ENCODE measurements at places on chromosomes 2 and 18.

DNA sequence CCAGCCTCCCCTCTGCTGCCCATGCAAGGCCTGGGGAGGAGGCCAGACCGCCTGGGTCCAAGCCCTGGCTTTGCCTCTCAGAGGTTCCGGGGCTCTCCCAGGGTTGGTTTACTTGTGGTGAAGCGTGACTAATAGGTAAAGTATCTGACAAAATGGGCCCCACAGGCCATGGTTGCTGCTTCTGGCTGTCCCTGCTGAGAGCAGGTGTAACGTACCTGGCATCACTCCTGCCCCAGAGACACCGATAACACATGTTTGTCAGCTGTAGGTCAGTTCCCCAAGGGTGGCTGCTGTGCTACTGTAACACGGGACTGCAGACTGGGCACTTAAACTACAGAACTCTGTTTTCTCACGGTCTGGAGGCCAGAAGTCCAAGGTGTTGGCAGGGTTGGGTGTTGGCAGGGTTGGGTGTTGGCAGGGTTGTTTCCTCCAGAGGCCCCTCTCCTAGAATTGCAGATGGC lies 34.1 kb downstream of the ODC1 start:
- H3K4me1 ChIP-seq, result peaks cover 27% of the 10 kb centered on the region
- H3K27me3 ChIP-seq, result no peaks in the 10 kb centered on the region
- H3K36me3 ChIP-seq, result no peaks in the 10 kb centered on the region
- H3K4me3 ChIP-seq, result no peak overlapping the region
- H3K27ac ChIP-seq, result peak overlapping the region; percentile 3

GRCh38 chr2:108309903-108310302 lies 21.2 kb downstream of the SULT1C2 start:
- H3K36me3 ChIP-seq, result no peaks in the 10 kb centered on the region
- no peak for DNase-seq
- H3K4me1 ChIP-seq, result no peaks in the 10 kb centered on the region
- no peak overlapping the region for H3K27ac ChIP-seq
- H3K27me3 ChIP-seq, result no peaks in the 10 kb centered on the region

GRCh38 chr18:48943333-48943732 lies 7.4 kb downstream of the SMAD7 start:
- peak overlapping the region; percentile 99 for H3K27ac ChIP-seq
- no peaks in the 10 kb centered on the region for H3K27me3 ChIP-seq
- no peaks in the 10 kb centered on the region for H3K36me3 ChIP-seq
- H3K4me3 ChIP-seq, result no peak overlapping the region
- peaks cover 98% of the 10 kb centered on the region for H3K4me1 ChIP-seq
- DNase-seq, result no peak

- H3K36me3 ChIP-seq, result no peaks in the 10 kb centered on the region
- H3K4me1 ChIP-seq, result no peaks in the 10 kb centered on the region
- H3K27me3 ChIP-seq, result no peaks in the 10 kb centered on the region
- DNase-seq, result no peak
These were observed 17.9 kb downstream of the SERPINB8 start for GRCh38 chr18:63987743-63988142.

GRCh38 chr2:76027761-76028160 lies 317.0 kb upstream of the GCFC2 start:
- no peaks in the 10 kb centered on the region for H3K36me3 ChIP-seq
- H3K27ac ChIP-seq, result no peak overlapping the region
- H3K4me1 ChIP-seq, result no peaks in the 10 kb centered on the region
- H3K27me3 ChIP-seq, result no peaks in the 10 kb centered on the region

DNA sequence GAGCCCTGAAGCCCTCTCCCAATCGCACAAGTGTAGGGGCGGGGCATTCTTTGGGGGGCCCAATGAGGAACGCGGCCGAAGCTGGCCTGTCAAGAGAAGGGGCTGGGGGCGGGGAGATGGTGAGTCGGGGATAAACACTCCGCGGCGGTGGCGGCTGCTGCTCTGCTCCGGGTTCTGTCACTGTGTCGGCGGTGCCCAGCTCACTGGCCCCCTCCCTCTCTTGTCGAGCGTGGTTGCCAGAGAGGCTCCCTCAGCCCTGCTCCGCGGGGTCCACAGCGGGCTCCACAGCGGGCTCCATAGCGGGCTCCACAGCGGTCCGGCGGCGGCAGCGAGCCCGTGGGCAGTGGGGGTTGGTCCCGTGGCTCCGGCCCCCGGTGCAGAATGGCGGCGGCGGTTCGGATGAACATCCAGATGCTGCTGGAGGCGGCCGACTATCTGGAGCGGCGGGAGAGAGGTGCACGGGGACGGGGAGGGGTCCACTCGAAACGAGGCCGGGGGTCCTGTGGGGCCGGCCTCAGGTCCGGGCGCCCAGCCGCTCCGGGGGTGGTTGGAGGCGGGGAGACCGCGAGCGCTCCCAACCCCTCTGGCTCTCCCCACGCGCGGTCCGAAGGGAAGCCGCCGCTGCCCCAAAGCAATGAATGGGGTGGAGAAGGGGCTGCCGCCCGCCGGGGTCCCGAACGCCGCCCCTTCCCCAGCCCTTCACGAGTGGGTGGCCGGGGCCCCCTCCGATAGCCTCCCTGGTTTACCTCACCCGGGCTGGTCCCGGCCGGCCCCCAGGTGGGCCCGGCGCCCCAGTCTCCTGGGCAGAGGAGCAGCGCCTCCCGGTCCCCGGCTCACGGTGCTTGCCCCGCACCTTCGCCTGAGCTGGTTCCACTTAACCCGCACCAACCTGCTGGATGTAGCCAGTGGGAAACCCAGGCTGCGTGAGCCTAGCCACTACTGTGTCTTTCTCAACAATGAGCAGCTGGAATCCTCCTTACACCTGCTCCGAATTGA lies at the start of gene MXD1:
TSS of gene MXD1 (plus strand) at position 160 of the 996 bp plus-strand sequence. CDS start at position 382, 222 bp downstream.
- H3K4me1 ChIP-seq, result peaks cover 29% of the 10 kb centered on the region
- DNase-seq, result no peak
- no peaks in the 10 kb centered on the region for H3K27me3 ChIP-seq
- H3K36me3 ChIP-seq, result no peaks in the 10 kb centered on the region

Measured in sigmoid colon (tissue), 7 donors.